Large intestine (tissue), 12 donors: ENCODE measurements at places on chromosomes 4 and X. TPM values are rescaled to one million over a fixed set of nuclear protein-coding genes. Genes with fewer than 3 reads are reported as not detected.

GDPD2 gene
- polyA plus RNA-seq, result 19.9 TPM

HPF1 gene
- 25.4 TPM for polyA plus RNA-seq

IGSF1 gene
- polyA plus RNA-seq, result 12.3 TPM

CAPN6 gene
- 7.3 TPM for polyA plus RNA-seq

PPP1R2C gene
- polyA plus RNA-seq, result not detected

DNA sequence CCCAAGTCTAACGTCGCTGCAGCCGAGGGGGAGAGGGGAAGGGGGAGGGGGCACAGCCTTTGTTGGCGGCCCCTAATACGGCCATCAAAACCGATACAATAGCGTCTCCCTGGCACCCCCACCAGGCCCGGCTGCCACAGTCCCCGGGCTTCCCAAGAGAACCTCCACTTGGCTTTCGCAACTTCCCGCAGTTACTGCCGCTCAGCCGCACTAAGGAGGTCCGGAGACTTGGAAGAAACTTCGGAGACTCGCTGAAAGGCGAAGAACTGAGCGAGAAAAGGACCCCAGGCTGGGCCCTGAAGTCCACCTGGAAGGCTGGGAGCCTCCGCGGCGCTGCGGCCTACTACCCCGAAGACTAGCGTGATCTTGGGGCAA is 2.8 kb downstream of the NKX6-1 start:
- peaks cover 95% of the 10 kb centered on the region for H3K27me3 ChIP-seq
- peak; percentile 23 for DNase-seq
- peaks cover 20% of the 10 kb centered on the region for H3K4me1 ChIP-seq
- H3K27ac ChIP-seq, result no peak overlapping the region

SSX2B gene
- not detected for polyA plus RNA-seq

- H3K27ac ChIP-seq, result no peak overlapping the region
- no peak overlapping the region for H3K4me3 ChIP-seq
- H3K36me3 ChIP-seq, result no peaks in the 10 kb centered on the region
- DNase-seq, result no peak
These were observed 93.1 kb downstream of the SLC16A2 start for GRCh38 chrX:74514384-74514783.

GRCh38 chr4:93384887-93385286 is 443.7 kb upstream of the ATOH1 start:
- no peak overlapping the region for H3K27ac ChIP-seq
- no peaks in the 10 kb centered on the region for H3K36me3 ChIP-seq
- H3K4me3 ChIP-seq, result no peak overlapping the region
- H3K4me1 ChIP-seq, result no peaks in the 10 kb centered on the region
- H3K27me3 ChIP-seq, result no peaks in the 10 kb centered on the region

ODAPH gene
- not detected for polyA plus RNA-seq

DNA sequence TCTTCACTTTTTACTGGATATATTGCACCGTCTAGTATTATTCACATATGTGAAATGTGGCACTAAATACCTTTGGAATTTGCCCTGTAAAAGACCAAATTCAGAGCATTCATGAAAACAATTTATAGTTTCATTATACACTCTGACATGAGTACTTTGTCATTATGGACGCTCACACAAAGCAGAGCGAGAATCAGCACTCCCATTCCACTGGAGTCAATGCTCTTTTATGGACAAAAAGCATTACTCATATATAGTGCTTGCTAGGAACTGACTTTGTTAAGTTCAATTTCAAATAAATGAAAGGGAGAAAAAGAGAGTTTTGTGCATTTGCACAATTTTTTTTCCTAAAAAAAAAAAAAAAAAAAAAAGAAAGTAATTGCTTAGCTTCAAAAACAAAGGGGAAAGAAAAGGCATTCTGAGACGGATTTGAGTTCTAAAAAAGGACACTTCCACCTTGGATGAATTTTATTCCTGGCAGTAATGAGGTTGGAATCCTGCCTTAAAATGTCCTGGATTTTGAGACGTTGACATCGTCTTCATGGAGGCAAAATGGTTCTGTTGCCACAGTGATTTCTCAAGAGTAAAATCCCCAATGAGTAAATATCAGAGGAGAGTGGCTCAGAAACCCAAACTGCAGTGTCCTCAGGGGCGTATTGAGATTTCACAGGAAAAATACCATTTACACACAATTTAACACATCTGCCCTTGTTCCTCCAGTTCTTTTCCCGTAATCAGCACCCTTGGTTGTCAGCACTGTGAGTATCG is 34.8 kb downstream of the CCDC149 start:
- H3K4me3 ChIP-seq, result no peak overlapping the region
- no peaks in the 10 kb centered on the region for H3K27me3 ChIP-seq
- no peak overlapping the region for H3K27ac ChIP-seq
- no peaks in the 10 kb centered on the region for H3K4me1 ChIP-seq
- H3K36me3 ChIP-seq, result peaks cover 4% of the 10 kb centered on the region

DNA sequence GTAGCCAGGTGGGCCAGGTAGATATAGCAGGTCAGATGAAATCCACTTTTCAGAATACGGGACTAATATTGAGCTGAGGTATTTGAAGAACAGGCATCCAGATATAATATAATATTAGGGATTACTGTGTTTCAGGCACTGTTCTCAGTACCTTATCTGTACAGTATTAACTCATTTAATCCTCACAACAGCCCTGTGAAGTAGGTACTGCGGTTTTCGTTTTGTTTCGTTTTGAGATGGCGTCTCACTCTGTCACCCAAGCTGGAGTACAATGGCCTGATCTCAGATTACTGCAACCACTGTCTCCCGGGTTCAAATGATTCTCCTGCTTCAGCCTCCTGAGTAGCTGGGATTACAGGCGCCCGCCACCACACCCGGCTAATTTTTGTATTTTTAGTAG is 129.6 kb downstream of the IL1RAPL2 start:
- H3K4me3 ChIP-seq, result no peak overlapping the region
- no peak for DNase-seq
- H3K27ac ChIP-seq, result no peak overlapping the region
- no peaks in the 10 kb centered on the region for H3K36me3 ChIP-seq
- no peaks in the 10 kb centered on the region for H3K27me3 ChIP-seq
- H3K4me1 ChIP-seq, result no peaks in the 10 kb centered on the region

DNA sequence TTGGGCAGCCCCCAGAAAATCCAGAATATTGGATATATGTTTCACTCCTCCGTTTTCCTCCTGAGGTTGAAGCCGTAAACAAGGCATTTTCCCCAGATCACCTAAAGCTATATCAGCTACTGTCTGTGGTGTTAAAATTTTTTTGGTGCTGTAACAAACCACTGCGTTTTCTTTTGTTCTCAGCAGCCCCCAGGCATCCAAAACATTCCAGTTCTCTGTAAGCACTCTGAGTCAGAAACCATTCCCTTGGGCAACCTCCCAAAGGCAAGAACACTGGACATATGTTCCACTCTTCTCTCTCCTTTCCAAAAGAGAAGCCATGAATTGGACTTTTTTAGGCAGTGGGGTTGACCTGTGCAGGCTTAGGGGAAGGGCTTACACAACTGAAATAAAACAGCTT is 310.9 kb downstream of the MID1IP1 start:
- H3K36me3 ChIP-seq, result no peaks in the 10 kb centered on the region
- DNase-seq, result no peak
- no peak overlapping the region for H3K4me3 ChIP-seq

GRCh38 chrX:31200430-31200829 is 128.6 kb upstream of the FTHL17 start:
- no peaks in the 10 kb centered on the region for H3K27me3 ChIP-seq
- peaks cover 6% of the 10 kb centered on the region for H3K4me1 ChIP-seq
- H3K4me3 ChIP-seq, result no peak overlapping the region
- H3K27ac ChIP-seq, result peak overlapping the region; percentile 58
- H3K36me3 ChIP-seq, result no peaks in the 10 kb centered on the region

ZCCHC18 gene
- polyA plus RNA-seq, result 2.3 TPM

FAM236A gene
- polyA plus RNA-seq, result not detected

RAB40AL gene
- polyA plus RNA-seq, result 0.25 TPM

GRCh38 chr4:96315815-96316214 is 475.9 kb downstream of the PDHA2 start:
- H3K27me3 ChIP-seq, result no peaks in the 10 kb centered on the region
- H3K4me3 ChIP-seq, result no peak overlapping the region
- no peak overlapping the region for H3K27ac ChIP-seq

DNA sequence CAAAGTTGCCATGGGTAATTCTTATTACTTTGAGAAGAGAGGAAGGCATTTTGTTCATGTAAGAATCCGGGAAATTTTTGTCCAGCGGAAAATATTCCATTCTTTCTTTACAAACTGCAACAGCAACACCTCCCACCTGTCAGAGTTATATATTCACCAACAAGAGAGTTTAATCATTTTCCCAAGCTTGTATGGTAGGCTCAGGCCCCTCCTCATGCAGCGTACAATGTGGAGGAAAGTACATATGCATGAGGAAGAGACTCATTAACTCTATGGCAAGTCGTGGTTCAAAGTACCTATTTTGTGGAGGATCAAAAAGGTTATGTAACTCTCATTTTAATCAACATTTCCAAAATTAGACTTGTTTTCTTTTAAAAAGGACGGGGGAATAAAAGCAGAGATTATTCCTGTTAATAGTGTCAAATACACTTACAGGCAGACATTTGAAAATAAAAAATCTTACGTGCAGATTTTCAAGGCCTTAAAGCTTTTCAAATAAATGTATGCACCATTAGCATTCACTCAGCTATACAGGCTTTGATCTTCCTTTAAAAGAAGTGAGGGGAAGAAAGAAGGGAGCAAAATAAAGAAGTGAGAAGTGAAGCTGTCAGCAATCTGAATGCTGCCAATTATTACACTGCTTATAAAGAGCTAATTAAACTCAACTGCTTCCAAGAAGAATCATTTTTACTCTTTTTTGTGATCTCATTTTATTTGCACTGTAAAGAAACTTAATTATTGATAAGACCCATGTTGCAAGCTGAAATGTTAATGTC is 204.8 kb downstream of the FAT4 start:
- H3K4me3 ChIP-seq, result peak overlapping the region; percentile 25
- no peaks in the 10 kb centered on the region for H3K36me3 ChIP-seq
- H3K4me1 ChIP-seq, result peaks cover 5% of the 10 kb centered on the region
- H3K27ac ChIP-seq, result peak overlapping the region; percentile 63
- peak; percentile 54 for DNase-seq

GRCh38 chrX:133005042-133005441 is 46.6 kb upstream of the HS6ST2 start:
- H3K36me3 ChIP-seq, result no peaks in the 10 kb centered on the region
- H3K4me1 ChIP-seq, result no peaks in the 10 kb centered on the region
- no peaks in the 10 kb centered on the region for H3K27me3 ChIP-seq
- DNase-seq, result no peak
- no peak overlapping the region for H3K4me3 ChIP-seq

DNA sequence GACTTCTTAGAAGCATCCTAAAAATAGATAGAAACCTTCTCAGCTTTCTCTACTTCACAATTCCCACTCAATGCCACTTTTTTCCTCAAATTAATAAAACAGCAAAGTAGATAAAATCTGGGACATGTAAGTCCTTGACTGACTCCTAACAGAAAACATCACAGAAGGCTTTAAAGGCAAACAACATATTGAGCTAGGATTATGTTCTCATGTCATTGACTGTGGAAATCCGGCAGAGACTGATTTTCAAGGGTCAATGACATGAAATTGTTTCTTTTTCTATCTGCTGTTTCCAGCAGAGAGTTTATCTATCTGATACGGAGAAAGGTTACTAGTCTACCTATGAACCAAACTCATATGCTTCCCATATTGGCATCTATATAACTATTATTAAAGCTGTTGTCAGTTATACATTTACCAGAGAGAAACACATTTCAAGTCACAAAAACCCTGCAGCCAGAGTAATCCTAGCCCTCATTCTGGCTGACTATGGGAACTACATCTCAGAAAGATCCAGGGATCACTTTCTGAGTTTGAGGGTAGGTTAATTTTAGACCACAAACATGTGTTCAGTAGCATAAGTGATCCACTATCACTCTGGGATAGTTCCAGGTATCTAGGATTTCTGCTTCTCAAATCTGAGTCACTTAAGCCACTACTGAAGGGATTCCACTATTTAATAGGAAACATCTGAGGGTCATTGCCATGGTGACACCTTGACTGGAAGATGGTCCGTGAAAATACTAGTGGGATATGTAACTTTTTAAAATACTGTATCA is 147.6 kb downstream of the PPP3CA start:
- DNase-seq, result no peak
- H3K27ac ChIP-seq, result no peak overlapping the region
- no peak overlapping the region for H3K4me3 ChIP-seq
- H3K4me1 ChIP-seq, result peaks cover 30% of the 10 kb centered on the region
- peaks cover 3% of the 10 kb centered on the region for H3K36me3 ChIP-seq

DNA sequence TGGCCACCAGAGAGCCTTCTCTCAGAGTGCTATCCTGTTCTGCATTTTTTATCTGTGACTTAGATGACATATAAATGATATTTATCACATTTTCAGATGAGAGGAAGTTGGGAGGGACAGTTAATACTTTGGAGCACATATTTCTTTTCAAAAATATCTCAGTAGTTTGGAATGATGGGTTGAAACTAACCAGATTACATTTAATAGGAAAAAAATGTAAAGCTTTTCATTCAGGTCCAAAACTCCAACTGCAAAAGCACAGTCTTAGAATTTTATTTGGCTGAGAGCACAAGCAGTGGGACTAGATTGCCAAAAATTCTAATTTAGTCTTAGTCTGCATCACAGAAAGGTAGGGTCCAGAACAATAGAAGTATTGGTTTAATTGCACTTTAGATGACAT is 248.2 kb upstream of the TEX13A start:
- H3K27me3 ChIP-seq, result no peaks in the 10 kb centered on the region
- no peak overlapping the region for H3K27ac ChIP-seq
- H3K36me3 ChIP-seq, result no peaks in the 10 kb centered on the region
- H3K4me1 ChIP-seq, result no peaks in the 10 kb centered on the region
- DNase-seq, result no peak

DNA sequence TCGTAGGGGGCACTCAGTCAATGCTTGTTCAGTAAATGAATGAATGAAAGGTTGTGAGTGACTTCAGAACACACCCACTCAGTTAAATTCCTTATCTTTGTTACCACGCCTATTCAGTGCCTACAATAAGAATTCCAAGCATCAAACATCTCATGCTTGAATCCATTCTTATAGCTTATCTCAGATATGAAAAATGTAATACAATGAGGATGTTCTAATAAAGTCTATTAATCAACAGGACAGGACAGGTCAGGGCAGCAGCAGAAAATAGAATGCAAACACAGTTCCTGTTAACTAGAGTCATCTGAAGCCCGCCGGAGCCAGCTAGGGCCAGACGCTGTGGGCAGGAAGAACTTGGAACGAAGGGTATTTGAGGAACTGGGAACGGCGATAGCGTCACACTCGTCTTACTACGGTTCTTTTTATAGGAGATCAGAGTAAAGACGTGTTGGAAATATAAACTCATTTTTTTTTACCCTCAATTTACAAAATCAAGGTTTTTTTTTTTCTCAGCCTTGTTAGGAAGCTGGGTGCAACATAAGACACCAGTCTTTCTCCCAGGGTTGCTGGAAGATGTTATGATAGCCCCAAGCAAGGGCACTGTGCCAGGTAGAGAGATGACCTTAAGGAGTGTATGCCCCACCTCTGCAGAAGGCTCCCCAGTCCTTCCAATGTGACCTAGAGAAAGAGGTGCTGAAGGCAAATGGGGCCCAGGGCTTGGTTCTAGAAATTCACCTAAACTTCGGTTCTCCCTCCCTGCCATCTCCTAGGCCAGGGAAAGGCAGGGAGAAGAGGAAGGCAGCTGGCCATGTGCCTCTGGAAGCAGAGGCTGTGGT is 48.3 kb downstream of the SEL1L3 start:
- no peak for DNase-seq
- H3K4me3 ChIP-seq, result no peak overlapping the region

- no peak for DNase-seq
- H3K27ac ChIP-seq, result no peak overlapping the region
- no peaks in the 10 kb centered on the region for H3K4me1 ChIP-seq
- no peaks in the 10 kb centered on the region for H3K27me3 ChIP-seq
- H3K4me3 ChIP-seq, result no peak overlapping the region
These were observed 159.9 kb upstream of the MAMLD1 start for GRCh38 chrX:150203248-150203645.

NHSL2 gene
- 3.3 TPM for polyA plus RNA-seq

GNRHR gene
- polyA plus RNA-seq, result 0.55 TPM

MAGEC2 gene
- not detected for polyA plus RNA-seq
